ENCODE measurements at places on chromosomes 2 and 18.

GRCh38 chr2:7527165-7527722, 610.0 kb downstream of the RNF144A start:
- DNase-seq, result no peak

- DNase-seq, result no peak
Measured at GRCh38 chr2:58497168-58497567, 256.0 kb upstream of the FANCL start.

- DNase-seq, result no peak
Measured at GRCh38 chr2:101738649-101739048, 41.1 kb downstream of the MAP4K4 start.

- no peak for DNase-seq
Measured at GRCh38 chr2:168639441-168639898, 163.0 kb upstream of the NOSTRIN start.

DNA sequence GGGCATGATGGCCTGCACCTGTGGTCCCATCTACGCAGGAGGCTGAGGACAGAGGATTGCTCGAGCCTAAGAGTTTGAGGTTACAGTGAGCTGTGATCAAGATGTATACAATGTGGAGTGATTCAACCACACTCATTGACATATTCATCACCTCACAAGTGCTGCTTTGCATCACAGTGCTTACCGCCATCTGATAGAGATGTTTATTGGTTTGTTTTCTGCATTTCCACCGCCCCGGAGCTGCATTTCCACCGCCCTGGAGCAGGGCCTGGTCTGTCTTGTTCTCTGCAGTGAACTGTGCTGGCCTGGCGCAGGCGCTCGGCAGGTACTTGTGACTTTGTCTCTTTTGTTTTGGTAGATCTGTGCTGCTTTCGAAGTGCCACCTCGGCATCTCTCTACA, 96.0 kb downstream of the SMAD7 start:
- DNase-seq, result no peak

GRCh38 chr2:169086893-169087467, 17.6 kb downstream of the DHRS9 start:
- DNase-seq, result no peak

GRCh38 chr2:46999084-46999483, 83.5 kb upstream of the MCFD2 start:
- no peak for DNase-seq

GRCh38 chr18:57533006-57533867, 53.3 kb downstream of the FECH start:
- DNase-seq, result no peak

- DNase-seq, result no peak
Measured at GRCh38 chr2:217609952-217610351, 392.8 kb downstream of the TNS1 start.

DNA sequence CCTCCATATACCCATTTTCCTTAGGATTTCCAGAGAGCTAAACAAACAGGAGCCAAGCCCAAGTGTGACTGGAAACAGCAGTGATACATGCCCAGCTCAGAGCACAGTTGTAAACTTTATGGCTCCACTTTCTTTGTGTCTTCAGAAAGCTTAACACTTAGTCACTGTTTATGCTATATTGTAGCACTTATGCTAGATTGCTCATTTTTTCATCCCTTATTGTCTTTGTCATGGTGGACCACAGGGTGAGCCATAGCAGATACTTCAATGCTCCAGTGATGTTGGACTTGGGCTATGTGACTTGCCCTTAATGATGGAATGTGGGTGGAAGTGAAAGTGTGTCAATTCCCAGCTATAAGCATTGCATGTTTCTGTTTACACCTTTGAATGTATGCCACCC, 401.6 kb downstream of the METTL4 start:
- DNase-seq, result no peak

- DNase-seq, result no peak
Measured at GRCh38 chr2:193701484-193701883, 1506.8 kb upstream of the TMEFF2 start.

- DNase-seq, result no peak
Measured at GRCh38 chr2:71923143-71923525, 224.5 kb downstream of the CYP26B1 start.

GRCh38 chr18:7382328-7383001, 151.6 kb downstream of the LRRC30 start:
- DNase-seq, result no peak

GRCh38 chr2:227025510-227025909, 138.5 kb downstream of the COL4A4 start:
- no peak for DNase-seq

DNA sequence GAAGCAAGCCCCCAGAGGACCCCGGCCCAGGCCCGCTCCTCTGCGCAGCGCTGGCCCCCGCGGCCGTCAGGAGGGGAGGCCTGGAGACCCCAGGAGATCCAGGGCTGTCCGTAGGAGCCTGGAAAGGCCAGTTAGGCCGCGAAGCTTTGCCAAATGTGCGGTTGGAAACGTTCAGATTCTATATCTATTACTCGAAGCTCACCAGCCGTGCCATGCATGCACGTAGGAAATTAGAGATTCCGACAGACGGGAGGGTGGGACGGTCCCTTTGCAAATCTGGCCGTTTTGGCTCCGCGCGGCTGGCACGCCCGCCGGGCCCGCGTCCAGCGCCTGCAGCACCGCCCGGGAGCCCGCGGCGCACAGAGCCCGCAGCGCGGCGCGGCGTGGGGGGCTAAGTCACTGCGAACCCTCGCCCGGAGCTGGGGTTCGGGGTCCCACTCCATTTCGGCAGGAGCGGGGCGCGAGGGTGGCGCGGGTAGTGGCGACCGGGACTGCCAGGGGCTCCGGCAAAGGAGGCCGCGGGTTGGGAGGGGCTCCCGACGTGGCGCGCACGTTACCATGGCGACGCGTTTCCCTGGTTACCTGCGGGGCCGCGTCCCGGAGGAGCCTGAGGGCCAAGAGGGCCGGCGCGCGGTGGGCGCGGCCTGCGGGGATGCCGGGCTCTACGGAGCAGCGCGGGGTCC, 488.6 kb upstream of the SMIM21 start:
- DNase-seq, result no peak

DNA sequence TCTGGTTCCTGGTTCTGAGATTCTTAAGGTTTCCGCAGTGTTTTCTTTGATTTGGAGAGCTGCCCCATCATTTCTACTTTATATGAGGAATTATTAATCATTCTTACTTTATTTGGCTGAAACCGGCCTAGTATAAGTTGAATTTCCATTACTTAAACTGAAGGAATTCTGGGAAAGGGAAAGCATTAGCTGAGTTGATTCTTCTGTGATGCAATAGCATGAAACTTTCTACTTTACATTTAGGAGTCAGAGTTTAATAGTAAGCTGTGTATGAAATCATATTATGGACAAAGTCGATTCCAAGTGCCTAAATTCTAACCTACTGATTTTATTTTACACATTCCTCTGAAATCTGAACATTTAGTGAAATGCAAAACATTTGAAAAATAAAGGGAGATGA, 1269.7 kb upstream of the ZEB2 start:
- DNase-seq, result no peak

GRCh38 chr2:204850581-204850980, 305.3 kb downstream of the PARD3B start:
- DNase-seq, result no peak

DNA sequence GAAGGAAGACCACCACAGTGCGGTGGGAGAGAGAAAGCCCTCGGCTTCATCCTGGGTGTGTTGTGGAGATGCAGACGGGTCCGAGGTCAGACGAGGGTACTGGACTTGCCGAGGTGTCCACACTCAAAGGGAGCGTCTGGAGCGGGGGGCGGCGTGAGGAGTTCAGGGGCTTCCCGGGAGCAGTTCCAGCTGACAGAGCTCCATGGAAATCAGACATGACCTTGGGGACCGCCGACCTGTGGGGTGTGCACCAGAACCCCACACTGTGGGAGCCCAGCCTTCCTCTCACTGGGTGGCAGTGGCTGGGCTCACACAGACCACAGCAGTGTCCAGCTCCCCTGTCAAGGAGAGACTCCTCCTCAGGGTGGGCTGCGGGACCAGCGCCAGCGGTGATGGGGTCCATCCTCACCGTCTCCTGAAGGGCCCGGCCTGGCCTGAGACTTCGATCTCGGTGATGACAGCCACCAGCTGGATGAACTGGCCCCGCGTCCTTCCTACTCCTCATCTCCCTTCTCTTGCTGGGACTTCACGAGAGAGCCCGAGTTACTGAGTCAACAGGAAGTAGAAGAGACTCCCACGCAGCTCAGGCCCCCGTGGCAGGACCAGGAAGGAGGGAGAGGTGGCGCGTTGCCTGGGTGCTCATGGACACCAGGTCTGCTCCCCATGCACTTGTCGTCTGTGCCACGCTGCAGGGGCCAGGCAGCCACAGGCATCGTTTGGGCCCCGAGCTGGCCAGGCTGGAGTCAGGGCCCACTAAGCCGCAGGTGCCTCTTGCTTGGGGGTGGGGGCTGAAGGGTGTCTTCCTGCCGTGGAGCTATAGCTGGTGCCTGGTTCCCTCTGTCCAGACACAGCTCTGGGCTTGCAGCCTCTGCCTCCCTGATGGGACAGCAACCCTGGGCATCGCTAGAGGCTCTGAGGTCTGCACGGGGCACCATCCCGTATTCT, 101.9 kb upstream of the CTDP1 start:
- DNase-seq, result no peak

DNA sequence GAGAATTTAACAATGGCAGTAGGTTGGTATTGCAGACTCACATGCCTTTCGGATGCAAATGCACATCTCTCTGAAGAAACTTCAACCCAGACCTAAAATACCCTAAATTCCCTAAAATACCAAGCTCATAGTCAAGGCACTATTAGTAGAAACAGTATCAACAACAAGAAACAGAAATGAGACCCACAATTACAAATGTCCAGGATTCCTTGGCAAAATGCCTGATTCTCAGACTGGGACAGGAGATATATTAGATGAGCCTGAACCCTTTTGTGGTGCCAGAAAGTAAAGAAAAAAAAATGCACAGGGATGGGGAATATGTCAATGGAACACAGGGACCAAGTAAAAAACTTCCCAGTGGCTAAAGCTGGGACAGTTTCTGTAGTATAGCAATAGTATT, 77.2 kb downstream of the NAT8 start:
- DNase-seq, result no peak

DNA sequence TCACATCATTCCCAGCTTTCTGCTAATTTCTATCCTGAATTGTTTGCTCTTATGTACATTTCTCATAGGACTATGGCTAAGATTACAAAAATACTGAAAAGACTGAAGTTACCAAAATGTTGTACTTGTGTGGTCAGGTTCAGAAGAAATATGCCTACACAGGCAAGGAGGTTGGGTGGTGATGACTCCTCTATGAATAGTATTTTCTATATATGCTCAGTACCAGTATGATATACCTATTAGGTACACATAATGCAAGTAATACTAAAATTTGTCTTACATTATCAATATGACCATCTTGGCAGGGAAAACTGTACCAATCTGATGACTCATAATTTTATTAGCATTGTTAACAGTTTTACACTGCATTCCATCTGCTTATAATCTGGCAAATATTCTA, 12.2 kb upstream of the ORC2 start:
- no peak for DNase-seq

- DNase-seq, result no peak
Measured at GRCh38 chr2:230905448-230906421, 19.3 kb downstream of the GPR55 start.

GRCh38 chr2:227221120-227221519, 56.7 kb downstream of the COL4A3 start:
- DNase-seq, result no peak

- no peak for DNase-seq
Measured at GRCh38 chr2:156206355-156206754, 126.2 kb downstream of the NR4A2 start.

DNA sequence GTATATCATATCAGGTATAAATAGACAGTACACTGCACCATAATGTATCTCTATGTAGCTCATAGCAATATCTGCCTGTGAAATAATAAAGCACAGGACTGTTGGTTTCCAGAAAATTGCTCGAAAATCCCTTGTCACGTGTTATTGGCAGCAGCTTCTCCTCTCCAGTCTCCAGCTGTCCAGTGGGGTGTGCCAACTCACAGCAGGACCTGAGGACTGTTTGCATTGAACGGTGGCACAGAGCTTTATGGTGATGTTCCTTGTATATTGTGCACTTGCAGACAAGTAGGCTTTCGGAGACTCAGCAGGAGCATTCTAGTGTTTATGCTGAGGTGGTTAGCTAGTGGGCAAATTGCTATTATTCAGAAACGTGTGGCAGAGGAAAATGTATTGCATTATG, 182.2 kb upstream of the ATP5MC3 start:
- no peak for DNase-seq

- DNase-seq, result no peak
Measured at GRCh38 chr2:26838121-26838906, 9.6 kb upstream of the DPYSL5 start.

- DNase-seq, result no peak
Measured at GRCh38 chr2:174608866-174609214, 11.2 kb upstream of the WIPF1 start.

DNA sequence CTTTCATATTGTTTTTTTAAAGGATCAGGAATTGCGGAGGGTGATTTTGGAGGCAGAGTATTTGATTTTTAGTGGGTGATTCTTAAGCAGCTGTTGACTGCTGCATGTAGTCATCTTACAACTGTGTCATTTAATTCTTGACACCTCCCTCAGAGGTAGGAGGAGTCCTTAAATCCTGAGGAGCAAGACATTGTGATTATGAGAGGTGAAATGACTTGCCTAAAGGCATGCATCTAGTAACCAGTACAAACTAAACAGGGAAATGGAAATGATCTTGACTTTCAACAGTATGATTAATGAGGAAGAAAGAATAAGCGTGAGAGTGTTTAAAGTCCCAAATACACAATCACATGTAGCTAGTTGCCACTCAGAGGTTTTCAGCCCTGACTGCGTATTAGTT, 440.7 kb downstream of the THSD7B start:
- no peak for DNase-seq

GRCh38 chr18:76410660-76411417, 84.2 kb downstream of the ZNF516 start:
- DNase-seq, result no peak

- no peak for DNase-seq
Measured at GRCh38 chr2:238227587-238228032, 12.2 kb downstream of the HES6 start.
